Dorsolateral prefrontal cortex (tissue), 122 donors: ENCODE measurements at places on chromosomes 16 and 17.
A peak's percentile ranks its signal among the peaks of the same experiment; 100 is the strongest.

- DNase-seq: peak; percentile 78
These were observed 25.4 kb downstream of the B9D1 start for GRCh38 chr17:19336938-19337711.

- no peak for DNase-seq
These were observed 96.1 kb downstream of the ZNF778 start for GRCh38 chr16:89313583-89313982.

DNA sequence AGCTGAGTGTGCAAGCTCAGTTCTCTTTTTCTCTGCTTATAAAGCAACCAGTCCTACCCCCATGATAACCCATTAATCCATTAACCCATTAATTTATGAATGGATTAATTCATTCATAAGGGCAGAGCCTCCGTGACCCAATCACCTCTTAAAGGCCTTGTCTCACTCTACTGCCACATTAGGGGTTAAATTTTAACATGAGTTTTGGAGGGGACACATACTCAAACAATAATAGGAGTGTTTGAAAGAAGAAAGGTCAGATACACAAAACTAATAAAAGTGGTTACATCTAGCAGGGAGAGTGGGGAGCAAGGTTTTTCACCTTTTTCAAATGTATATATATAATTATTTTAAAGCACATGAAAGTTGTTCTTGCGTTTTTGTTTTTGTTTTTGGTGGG, 6.8 kb downstream of the VMP1 start:
- no peak for DNase-seq

- DNase-seq: no peak
These were observed 2.9 kb downstream of the ZBTB4 start for GRCh38 chr17:7476494-7476893.

- no peak for DNase-seq
These were observed 23.1 kb downstream of the MRC2 start for GRCh38 chr17:62650587-62650986.

DNA sequence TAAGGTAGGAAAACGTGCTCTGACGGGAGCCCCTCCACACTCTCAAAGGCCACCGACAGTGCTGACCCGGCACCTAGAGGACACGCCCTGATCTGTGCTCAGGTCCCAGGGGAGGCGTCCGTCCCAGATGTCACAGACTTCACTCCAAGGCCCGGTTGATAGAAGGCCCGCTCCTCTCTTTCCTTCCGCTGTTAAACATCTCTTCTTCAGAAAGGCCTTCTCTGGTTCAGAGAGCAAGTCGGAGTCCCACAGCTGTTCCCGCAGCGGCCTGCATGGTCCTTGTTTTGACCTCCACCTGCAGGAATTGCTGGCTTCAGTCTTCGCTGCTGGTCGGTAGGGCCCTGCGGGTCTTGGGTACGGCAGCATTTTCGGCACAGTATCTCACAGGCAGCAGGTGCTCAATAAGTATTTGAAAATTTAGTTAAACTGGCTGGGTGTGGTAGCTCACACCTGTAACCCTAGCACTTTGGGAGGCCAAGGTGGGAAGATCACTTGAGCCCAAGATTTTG, 88.5 kb downstream of the MRC2 start:
- no peak for DNase-seq

DNA sequence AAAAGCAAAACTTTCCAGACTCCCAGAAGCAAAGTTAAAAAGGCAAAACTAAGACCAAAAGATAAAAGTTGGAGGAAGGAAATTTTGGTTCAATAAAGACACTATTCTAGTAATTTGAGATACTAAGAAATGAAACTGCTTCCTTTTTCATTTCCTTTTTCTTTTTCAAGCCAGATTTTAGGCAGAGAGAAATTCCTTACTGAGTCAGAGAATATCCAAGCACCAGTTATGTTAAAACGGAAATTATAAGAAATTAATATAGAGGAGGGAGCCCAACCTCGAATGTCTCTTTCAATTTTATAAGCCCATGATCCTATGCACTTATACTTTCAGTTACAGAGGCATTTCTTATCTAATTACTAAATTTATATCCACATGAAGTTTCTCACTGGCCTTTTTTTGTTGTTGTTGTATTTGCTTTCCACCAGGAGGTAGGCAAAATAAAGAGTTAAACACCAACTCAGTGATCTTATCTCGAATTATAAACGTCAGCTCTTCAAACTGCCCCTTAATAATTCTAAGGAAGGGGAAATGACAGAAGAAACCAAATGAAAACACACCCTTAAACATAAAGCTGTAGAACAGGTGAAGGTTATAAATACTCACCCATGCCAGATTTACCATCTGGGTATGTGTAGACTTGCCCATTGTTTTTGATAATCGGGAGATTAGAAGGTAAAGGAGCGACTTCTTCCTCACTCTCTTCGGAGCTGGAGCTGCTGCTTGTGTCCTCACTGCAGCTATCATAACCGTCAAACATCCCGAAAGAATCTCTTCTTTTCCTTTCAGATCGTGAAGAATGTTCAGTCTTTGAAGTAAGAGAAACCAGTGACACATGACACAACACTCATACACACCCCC, 35.2 kb downstream of the MBTD1 start:
- DNase-seq: no peak

- DNase-seq: no peak
These were observed 1056.5 kb upstream of the CDH8 start for GRCh38 chr16:63092736-63093135.

- no peak for DNase-seq
These were observed 8.5 kb upstream of the SOCS3 start for GRCh38 chr17:78368348-78368747.

DNA sequence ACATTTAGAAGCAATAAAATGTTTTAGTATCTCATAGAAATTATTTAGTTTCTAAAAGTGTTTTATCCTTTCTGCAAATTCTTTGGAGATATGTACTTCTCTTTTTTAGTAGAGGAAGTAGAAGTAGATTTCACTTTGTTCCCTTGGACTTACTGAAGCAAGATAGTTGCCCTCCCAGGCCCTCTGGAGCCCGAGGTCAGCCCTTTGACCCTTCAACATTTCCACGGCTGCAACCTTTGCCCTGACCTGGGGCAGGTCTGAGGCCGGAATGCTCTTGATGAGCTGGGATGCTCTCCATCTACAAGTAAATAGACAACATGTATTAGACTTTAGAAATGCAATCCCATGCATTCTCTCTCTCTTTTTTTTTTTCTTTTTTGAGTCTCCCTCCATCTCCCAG, 167.5 kb downstream of the CDK5R1 start:
- DNase-seq: no peak

DNA sequence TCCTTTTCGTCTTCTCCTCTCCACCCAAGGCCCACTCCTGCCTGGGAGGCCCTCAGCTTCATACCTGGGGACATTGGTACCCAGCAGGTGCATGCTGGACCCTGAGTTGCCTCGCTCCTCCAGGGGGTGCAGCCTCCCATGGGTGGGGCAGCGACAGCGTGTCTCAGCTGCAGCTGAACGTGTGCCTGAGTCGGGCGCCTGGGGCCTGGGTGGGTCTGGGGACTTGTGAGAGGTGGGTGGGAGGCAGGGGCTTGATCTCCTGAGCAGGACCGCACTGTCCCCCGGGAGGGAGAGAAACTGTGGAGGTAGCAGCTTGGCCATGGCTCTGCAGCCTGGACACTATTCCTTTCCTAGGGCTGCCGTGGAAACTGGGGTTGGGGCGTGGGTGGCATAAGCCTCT, 24.8 kb upstream of the ENGASE start:
- DNase-seq: no peak

- no peak for DNase-seq
These were observed 5.5 kb downstream of the CYBC1 start for GRCh38 chr17:82444941-82445521.

DNA sequence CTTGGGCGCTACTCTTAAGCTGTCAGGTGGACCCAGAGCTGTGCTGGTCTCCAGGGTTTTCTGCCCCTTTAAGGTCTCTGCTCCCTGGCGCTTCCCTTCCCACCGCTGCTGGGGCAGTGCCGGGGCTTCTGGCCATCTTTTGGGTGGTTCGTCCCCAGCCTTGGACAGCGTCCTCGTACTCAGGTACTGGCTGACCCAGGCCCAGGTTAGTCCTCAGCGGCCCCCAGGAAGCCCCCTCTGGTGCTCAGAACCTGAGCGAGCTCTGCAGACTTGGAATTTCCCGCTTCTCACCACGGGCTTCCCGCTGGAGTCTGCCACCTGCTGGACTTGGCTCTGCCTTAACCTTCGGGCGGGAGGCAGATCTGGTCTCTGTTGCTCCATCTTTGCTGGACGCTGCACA, 94.1 kb upstream of the ZNF750 start:
- DNase-seq: peak; percentile 24

GRCh38 chr17:356671-357434, 4.2 kb upstream of the RPH3AL start:
- no peak for DNase-seq

DNA sequence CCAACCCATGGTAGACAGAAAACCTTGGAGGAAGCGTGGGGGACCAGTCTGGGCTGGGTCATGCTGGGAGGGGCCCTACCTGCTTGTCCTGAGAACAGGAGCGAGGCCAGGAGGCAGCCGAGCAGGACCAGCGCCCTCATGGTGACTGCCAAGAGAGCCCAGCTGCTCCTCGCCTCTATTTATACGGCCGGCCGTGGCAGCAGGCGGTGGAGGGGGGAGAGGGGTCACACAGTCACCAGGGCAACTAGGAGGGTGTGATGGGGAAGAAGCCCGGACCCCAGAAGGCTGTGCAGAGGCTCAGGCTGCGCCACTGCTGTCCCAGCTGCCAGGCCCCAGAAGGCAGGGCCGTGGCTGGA, at the start of gene SRL:
SRL (minus strand) TSS at position 153 of the 356 bp plus-strand sequence; CDS start at position 140, 13 bp downstream.
- no peak for DNase-seq

GRCh38 chr17:81405411-81405872, 10.2 kb downstream of the BAHCC1 start:
- no peak for DNase-seq

GRCh38 chr17:71273441-71273840, 847.4 kb upstream of the SOX9 start:
- no peak for DNase-seq

DNA sequence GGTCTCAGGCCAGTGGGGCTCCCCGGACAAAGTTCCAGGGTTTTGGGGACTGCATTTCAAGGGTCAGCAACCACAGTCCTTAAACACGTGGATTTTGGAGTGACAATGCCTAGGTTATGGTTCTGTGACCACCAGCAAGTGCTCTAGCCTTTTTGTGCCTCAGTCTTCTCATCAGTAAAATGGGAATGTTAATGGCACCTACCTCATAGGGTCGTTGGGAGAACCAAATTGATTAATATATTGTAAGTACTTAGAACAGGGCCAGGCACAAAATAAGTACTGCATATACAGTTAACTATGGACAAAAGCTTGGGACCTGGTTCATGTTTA, 13.8 kb downstream of the IL4R start:
- no peak for DNase-seq
